Esophagus squamous epithelium (tissue), 5 donors: ENCODE measurements at places on chromosomes 12 and 14.

- no peak for DNase-seq
These were observed 392.3 kb downstream of the MED13L start for GRCh38 chr12:115885040-115885690.

DNA sequence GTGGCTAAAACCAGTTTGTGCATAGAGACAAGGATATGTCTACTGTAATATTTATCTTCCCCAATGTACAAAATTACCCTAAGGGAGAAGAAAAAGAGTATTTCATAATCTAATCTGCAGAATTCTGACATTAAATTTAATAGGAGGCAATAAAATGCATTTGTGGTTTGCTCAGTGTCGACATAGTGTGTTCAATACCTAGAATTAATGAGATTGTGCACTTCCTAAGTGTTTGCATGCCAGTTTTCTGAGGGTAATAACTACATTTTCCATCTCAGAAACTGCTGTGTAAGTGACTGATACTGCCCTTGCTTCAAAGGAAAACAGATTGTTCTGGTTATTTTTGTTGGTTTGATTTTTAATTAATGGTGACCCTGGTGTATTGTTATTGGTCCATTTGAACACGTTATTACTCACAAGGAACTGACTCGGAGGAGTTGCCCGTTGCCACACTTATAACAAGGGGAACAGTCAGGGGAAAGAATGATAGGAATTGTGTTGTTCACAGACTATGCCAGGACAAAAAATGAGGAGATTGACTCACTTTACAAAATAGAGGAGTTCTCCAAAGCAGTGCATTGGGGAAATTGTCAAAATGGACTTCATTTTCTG, 960.3 kb upstream of the TMEM132C start:
- no peak for DNase-seq

DNA sequence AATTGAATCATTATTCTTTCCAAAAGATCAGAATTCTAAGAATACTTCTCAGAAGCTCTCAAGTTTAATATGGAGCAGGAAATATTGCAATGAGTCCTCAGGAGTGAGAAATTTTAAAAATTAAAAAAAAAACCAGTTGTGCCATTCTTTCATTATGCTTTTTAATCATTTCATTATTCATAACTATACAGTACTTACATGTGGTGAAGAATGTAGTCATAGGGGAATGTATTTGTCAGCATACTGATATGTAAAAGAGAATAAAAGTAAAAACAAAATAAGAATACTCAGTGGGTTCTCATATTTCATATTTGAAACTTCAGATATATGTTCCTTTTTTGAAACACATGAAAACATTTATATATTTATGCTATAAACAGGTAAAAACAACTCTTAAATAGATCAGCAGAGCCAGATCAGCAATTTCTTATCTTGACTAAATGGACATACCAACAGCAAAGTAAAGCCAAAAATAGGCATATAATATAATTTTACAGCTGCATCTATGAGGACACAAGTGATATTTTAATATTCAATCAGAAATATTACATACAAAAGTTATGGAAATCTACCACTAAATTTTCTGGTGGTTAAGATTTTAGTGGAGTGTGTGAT, 19.9 kb upstream of the MBIP start:
- no peak for DNase-seq

GRCh38 chr12:123681605-123682004, 10.7 kb downstream of the TCTN2 start:
- DNase-seq: no peak

DNA sequence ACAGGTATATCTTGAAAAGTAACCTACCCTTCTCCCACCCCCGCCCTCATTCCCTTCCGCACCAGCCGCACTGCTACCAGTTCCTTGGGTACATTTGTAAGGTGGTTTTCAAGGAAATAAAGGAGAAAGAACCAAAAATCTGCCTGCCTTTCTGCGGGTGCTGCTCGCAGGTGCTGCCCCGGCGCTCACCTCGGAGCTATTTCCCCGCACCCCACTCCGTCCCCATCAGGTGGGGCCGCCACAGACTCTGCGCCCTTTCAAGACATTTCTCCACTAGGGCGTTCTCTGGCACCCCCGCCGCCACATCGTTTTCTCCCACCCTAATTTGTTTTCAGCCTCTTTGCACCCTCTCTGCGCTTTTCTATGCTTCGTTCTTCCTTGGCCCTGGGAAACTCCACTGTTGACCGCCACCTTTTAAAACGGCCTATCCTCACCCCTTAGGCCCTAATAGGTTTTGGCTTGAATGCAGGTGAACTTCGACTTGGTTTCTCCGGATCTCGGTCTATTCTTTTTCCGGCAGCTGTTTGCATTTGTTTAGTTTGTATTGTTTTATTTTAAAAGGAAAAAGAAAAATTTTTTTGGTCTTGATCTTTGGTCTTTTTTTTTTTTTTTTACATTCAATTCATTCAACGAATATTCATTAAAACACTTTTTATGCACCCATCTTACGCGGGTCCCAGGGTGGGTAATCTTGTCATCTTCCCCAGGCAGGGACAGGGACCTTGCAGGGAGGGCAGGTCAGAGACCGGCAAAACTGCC, 3.0 kb downstream of the VSX2 start:
- no peak for DNase-seq

GRCh38 chr14:27390155-27390554, 792.3 kb upstream of the NOVA1 start:
- DNase-seq: no peak
